ENCODE measurements at places on chromosomes 4 and X. TPM values are rescaled to one million over a fixed set of nuclear protein-coding genes. Genes with fewer than 3 reads are reported as not detected.

Gene SMIM31
- total RNA-seq: not detected

Gene RRH
- total RNA-seq: not detected

Gene NXF3
- total RNA-seq: not detected

Gene CXorf58
- 0.10 TPM for total RNA-seq

Gene MAOB
- total RNA-seq: not detected

Gene PHF8
- total RNA-seq: 23.8 TPM

Gene GRK4
- 6.3 TPM for total RNA-seq
